Activated CD4-positive, alpha-beta T cell treated with anti-CD3 and anti-CD28 coated beads for 24 hours (primary cell): ENCODE measurements at places on chromosomes 4 and X.

DNA sequence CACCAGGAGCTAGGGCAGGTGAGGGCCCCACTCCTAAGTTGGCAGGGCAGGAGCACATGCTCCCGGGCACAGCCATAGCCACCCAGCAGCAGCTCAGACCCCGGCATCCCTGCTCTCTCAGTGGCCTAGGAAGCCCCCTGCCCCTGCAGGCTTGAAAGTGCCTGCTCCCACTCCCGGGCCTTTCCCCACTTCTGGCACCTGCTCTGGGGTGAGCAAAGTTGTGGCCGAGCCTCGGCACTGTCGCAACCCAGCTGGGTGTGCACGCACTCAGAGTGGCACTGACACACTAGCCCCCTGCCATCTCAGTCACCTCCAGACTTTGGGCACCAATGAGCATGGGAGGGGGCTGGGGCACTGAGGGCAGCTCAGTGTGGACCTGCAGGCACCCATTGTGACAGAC is 60.8 kb upstream of the CDKN2AIP start:
- DNase-seq: no peak

DNA sequence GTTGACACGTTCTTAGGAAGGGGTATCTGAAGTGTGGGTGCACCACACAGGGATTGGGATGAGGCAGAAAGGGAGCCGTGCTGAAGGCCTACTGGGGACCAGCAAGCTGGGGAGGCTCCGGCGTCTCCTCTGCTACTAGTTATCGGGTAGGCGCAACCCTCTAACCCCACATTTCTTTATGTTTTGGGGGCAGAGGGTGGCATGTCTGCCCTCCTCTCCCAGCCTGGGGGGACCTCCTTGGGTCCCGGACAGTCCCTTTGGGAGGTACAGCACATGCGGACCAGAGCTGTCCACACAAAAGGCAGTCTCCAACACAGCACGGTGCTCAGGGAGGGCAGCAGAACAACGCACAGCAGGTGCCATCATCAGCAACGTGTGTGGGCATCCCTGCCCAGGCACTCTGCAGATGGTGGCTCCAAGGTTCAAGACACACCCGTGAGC is 33.2 kb downstream of the WDR1 start:
- DNase-seq: no peak

DNA sequence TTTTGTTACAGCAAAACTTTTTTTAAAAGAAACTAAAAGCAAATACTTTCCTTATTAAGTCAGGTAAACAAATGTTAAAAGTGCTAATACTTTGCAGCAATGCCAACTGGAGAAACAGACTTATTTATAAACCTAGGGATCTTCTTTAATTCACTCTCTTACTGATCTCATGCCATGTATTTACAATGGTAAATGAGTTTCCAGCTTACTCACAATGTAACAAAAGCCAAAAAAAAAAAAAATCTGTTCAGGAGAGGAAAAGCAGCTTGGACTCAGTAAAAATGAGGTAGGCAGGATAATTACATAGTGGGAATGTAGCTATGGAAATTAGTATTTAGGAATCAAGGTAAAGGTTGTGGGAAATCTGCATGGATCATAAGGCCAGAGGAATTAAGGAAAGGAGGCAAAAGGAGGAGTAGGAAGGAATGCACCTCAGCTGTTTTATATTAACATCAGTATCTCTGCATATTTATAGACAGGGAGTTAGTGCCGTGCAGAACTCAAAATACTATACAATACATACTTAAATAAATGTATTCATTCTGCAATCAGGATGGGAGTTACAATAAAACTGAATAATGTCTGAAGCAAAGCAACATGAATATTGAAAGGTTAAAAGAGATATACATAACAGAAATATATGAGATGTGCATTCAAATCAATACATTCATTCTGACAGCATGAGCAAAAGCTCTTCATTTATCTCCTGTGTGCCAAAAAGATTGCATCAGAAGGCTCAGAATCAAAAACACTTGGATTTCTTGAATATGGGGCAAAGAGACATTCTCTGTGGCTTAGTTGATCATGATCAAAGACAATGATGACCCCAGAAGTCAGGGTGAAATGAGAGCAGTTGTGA is 57.9 kb upstream of the ETNPPL start:
- no peak for DNase-seq

DNA sequence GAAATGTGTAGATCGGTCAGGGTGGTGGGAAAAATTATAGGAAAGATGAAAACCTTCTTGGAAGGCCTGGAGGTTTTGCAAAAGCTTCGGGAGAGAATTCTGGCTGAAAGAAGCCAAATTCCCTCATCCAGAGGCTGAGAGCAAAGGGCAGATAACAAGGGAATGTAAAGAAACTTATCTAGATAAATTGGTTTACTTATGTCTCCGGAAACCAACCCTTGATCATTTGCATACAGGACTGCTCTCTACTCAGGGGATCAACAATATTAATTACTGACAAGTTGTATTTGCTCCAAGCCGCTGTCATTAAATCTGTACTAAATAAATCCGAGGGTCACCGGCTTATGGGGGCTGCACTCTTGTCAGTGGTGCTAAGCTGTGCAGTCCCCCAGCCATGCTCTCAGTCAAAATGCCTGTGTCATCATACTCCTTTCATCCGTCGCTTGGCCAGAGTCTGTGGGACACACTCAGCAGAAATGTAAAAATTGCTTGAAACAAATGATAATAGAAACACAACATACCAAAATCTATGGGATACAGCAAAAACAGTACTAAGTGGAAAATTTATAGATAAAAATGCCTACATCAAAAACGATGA is 715.7 kb downstream of the KCTD8 start:
- no peak for DNase-seq

DNA sequence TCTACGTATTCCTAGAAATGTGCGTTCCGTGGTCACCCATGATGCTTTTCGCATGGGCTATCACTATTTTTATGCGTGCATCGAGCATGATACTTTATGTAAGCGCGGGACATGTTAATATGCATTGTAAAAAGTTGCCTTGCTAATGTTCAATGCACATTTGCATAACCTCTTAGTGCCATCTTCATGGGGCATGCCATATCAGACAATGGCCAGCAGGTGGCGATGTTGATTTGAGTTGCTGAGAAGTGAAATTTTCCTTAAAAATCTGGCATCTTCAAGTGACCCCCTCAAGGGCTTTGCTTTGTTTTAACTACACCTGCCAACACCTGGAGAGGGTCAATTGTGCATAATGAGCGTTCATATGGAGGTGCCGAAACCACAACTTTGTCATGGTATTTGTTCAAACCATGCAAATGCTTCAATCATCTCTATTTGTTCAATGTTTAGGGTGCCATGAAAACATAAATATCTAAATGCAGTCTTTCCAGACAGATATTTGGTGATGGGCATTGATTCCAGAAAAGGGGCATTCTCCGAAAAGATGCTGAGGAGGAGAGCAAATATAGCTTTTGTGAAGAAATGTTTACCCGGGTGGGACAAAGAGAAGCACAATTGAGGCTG is 833.9 kb upstream of the PRKX start:
- DNase-seq: peak; percentile 9

DNA sequence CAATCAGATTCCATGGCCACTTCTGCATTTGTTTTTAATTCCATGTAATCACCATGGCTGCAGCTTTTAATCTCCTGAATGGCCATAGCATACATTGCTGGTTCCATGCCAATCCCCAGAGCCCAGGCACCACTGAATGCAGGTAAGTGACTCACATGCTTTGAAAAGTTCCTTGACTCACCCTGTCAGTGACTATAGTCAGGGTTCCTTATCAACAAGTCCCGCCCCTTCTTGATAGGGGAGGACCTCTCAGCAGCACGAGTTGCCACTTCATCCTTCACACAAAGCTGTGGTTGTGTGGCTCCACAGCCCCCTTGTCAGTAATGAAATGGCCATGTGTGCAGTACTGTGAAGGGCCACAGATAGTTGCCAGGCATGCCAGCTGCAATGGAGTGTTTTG is 516.6 kb downstream of the PPARGC1A start:
- DNase-seq: no peak

DNA sequence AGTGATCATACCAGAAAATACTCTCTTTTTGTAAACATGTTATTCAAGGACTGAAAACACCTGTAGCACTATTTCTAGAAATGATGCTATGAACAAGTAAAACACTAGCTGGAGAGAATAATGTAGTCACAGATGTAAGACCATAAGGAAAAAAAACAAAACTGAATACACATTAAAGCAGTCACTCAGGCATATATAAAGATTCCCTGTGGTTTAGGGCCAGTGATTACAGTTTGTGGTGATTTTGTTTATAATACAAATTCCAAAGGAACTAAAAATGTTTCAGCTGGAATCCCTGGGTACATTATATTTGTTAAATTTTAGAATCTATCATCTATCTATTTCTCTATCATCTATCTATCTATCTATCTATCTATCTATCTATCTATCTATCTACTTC is 777.8 kb upstream of the FRG1 start:
- DNase-seq: no peak

- DNase-seq: no peak
Measured at GRCh38 chr4:153684971-153685371, 891 bp downstream of the TLR2 start.

DNA sequence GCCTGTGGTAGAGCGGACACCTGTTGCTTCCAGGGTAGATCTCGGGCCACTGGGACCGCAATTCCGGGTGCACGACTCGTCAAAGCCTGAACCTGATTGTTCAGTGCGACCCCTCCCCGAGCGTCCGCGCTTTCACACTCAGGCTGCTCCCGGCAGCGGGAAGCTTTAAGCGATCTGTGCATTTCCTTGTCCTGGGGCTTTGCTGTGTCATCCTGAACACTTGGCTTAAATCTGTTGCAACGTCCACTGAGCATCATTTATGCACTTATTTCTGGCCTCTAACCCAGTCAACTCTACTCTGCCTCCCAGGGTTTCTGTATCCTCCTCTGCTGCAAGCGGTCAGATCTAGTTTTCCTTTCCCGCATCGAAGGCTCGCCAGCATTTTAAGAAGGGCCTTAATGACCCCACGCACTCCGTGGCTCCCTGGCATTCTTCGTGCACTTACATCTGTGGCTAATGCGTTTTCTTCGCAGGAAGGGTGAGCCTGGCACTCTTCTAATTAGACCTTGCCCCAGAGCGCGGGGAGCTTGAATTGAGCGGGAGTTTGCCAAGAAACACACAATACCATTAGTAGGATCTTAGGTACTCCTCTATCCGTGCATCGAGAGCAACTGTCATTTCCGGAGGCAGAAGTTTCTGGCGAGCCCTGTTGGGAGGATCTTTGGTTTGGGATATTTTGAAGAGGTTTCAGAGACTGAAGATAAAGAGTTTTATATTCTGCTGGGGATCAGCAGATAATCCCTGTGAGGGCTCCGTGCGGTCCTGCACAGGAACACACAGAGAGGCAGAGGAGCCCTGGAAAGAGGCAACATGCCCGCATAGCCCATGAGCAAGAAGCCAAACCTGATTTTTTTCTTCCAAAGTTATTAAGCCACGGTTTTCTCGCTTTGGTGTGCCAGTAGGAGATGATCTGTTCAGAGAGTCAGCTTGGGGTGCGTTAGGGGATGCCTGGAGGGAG is 654 bp upstream of the DDIT4L start:
- no peak for DNase-seq

DNA sequence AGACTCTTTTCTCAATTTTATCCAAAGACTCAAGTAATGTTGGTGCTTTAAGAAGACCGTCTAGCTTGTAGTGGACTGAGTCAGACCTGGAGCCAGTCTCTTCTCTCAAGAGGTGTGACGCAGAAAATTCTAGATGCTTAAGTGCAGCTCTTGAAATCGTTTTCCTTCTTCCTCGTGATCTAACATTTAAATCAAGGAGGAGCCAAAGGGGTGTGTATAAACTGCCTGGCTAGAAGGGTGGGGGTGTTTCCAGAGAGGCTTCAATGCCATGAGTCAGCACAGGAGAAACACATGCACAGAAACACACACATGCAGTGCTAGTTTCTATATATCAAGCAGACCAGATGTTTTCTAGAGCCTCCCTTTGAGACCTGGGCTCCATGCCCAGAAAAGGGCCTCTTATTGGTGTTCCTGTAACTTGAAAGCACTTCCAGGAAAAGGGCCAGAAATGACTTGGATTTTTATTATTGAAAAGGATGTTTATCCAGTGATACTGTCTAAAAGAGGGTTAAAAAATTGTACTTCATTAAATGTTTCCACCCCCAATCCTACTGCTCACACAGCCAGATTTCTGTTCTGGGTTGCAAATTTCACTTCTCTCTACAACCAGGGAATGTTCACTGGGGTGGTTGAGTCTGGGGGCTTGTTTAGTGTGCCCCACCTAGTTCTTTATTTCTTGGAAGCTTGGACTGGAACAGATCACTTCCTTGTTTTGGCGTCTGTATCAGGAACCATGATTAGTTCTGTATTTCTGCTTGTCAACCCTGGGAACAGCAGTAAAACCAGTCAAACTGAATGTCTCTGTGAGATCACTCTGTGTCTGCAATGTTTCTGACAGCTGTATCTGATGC is at the start of gene CLIC2:
CLIC2 (minus strand) TSS at position 129 of the 851 bp plus-strand sequence. CDS start 187 bp downstream, outside the sequence.
- DNase-seq: no peak

- DNase-seq: no peak
Measured at GRCh38 chrX:40459571-40460158, 121.1 kb upstream of the ATP6AP2 start.

GRCh38 chr4:83267121-83267829 is 17.3 kb downstream of the COQ2 start:
- DNase-seq: no peak

DNA sequence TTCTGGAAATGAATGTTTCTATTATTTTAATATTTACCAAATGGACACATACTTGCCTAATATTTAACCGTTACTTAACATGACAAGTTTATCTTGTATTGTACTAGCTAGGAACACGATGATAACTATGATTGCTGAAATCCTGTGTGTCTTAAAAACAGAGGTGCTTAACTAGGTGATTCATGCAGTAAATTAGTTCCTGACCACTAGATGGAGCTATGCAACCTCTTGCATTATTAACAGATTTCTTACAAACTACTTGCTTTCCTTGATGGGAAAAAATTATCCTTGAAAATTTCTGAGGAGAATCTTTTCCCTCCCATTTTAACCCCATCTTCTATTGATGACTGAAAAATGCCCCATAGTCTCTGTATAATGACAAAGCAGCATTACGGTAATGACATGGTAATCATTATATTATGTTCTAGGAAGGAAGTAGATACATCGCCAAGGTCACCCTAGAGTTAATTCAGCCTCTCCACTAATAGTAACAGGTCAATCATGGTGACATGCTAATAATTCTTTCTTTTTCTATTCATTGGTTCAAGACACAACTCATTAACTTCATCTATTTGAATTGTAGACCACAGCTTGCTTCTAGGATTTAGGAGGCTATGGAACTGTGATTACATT is 844.2 kb downstream of the RAPGEF2 start:
- no peak for DNase-seq

GRCh38 chr4:17096692-17097091 is 198.2 kb upstream of the LDB2 start:
- no peak for DNase-seq

DNA sequence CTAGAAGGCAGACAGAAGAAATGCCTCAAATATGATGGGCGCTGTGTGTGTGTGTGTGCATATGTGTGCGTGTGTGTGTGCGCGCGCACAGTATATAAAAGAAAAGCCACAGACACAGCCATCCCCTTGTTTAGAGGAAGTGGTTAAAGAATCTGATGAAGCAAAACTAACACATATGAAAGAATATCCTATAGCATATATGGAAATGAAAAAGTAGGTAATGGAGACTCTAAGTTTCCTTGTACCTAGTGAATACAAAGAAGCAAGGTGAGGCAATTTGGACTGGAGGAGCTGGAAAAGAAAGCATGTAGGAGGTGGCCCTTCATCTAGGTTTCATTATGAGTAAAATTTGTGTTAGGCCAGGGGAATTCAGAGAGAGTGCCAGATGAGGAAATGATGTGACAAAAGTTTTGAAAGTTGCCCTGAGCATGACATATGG is 58.6 kb upstream of the MCF2 start:
- DNase-seq: no peak

- peak; percentile 17 for DNase-seq
Measured at GRCh38 chr4:121900132-121900983, 30.1 kb upstream of the BBS7 start.

- no peak for DNase-seq
Measured at GRCh38 chr4:76977736-76978350, 28.3 kb downstream of the SEPTIN11 start.
